ENCODE measurements at places on chromosomes 6 and 20. TPM values are rescaled to one million over a fixed set of nuclear protein-coding genes. Genes with fewer than 3 reads are reported as not detected.

- H3K36me3 ChIP-seq = no peaks in the 10 kb centered on the region
- no peaks in the 10 kb centered on the region for H3K27me3 ChIP-seq
- H3K4me1 ChIP-seq = no peaks in the 10 kb centered on the region
- DNase-seq = no peak
- H3K4me3 ChIP-seq = no peak overlapping the region
These were observed 138.4 kb downstream of the KCNQ5 start for GRCh38 chr6:72760114-72760793.

- peaks cover 40% of the 10 kb centered on the region for H3K36me3 ChIP-seq
- DNase-seq = no peak
- no peaks in the 10 kb centered on the region for H3K4me1 ChIP-seq
- H3K27me3 ChIP-seq = no peaks in the 10 kb centered on the region
- H3K27ac ChIP-seq = no peak overlapping the region
- no peak overlapping the region for H3K4me3 ChIP-seq
These were observed 44.9 kb upstream of the SCML4 start for GRCh38 chr6:107868867-107869611.

DNA sequence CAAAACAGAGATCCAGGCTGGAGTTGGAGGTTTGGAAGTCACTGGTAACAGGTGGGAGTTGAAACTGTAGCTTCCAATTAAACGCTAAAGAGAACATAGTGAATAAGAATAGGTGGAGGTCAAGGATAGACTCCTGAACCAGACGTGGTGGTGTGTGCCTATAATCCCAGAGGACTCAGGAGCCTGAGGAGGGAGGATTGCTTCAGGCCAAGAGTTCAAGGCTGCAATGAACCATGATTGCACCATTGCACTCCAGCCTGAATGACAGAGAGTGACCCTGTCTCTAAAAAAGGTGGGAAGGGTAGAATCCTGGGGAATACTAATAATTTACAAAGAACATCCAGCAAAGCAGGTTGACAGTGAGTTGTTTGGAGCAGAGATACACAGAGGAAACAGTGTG lies 13.6 kb downstream of the NRSN1 start:
- no peaks in the 10 kb centered on the region for H3K4me1 ChIP-seq
- no peaks in the 10 kb centered on the region for H3K27me3 ChIP-seq
- no peaks in the 10 kb centered on the region for H3K36me3 ChIP-seq

DNA sequence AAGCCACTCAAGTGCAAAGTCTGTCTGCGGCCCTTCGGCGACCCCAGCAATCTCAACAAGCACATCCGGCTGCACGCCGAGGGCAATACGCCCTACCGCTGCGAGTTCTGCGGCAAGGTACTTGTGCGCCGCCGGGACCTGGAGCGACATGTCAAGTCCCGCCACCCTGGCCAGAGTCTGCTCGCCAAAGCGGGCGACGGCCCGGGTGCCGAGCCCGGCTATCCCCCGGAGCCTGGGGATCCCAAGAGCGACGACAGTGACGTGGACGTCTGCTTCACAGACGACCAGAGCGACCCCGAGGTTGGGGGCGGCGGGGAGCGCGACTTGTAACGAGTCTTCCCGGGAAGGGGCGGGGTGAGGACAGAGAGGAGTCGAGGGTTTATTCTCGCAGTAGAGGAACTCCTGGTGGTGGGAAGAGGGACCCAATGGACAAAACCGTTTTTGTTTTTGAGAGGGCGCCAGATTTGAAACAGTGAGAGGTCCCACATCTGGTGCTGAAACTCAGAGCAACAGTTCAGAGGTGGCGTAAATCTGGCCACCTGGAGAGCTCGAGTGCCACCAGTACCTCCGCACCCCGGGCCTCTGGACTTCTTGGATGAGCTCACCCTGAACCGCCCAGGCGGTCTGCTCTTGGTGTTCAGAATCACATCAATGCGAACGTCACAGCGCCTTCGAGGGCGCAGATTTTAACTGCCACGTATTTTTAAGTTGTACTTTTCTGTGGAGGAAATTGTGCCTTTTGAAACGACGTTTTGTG lies 8.0 kb downstream of the PRDM13 start:
- DNase-seq = no peak
- peaks cover 20% of the 10 kb centered on the region for H3K4me1 ChIP-seq
- no peak overlapping the region for H3K27ac ChIP-seq
- peaks cover 96% of the 10 kb centered on the region for H3K27me3 ChIP-seq
- no peaks in the 10 kb centered on the region for H3K36me3 ChIP-seq

GRCh38 chr6:132011582-132011981 lies 60.4 kb upstream of the CCN2 start:
- DNase-seq = no peak
- no peaks in the 10 kb centered on the region for H3K27me3 ChIP-seq
- no peak overlapping the region for H3K27ac ChIP-seq
- H3K4me1 ChIP-seq = no peaks in the 10 kb centered on the region

- peak overlapping the region; percentile 87 for H3K4me3 ChIP-seq
- H3K27me3 ChIP-seq = no peaks in the 10 kb centered on the region
- peak overlapping the region; percentile 95 for H3K27ac ChIP-seq
- H3K4me1 ChIP-seq = peaks cover 7% of the 10 kb centered on the region
These were observed 654 bp downstream of the FAM8A1 start for GRCh38 chr6:17600527-17601385.

DNA sequence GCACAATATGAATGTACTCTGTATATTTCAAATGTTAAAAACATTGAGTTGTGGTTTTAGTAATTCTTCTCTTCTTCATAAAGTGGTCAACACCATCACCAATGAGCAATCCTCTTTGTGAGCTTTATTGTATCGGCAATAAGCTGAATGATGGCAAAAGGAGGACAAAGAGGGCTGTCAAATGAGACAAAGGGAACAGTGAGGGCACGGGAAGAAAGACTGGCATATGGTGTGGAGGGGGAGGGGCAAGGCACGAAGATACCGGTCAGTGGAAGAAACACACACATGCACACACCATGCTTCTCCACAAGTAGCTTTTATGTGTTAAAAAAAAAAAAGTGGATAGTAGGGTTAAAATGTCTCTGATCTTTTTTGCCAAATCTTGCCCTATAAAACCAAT lies 506.8 kb upstream of the CITED2 start:
- H3K4me3 ChIP-seq = no peak overlapping the region
- H3K27me3 ChIP-seq = no peaks in the 10 kb centered on the region
- peaks cover 12% of the 10 kb centered on the region for H3K4me1 ChIP-seq
- no peaks in the 10 kb centered on the region for H3K36me3 ChIP-seq
- DNase-seq = no peak
- no peak overlapping the region for H3K27ac ChIP-seq

DNA sequence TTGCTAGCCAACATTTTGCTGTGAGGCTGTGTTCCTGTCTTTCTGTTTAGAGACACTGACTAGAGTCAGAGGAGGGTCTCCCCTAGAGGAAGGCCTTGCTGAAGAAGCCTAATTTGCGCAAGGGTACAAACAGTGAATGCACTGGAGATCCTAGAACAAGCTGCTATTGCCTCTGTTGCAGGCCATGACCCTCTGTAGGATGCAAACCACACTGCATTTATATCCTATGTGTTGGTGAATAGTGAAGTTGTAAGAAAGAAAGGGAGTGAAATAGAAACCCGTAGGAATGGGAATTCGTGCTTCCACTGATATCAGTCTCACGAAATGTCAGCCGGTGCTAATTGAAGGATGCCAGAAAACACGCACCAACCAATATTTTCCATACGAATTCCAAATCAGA lies 88.2 kb downstream of the GJA1 start:
- no peaks in the 10 kb centered on the region for H3K27me3 ChIP-seq
- no peak overlapping the region for H3K4me3 ChIP-seq
- no peak for DNase-seq
- H3K27ac ChIP-seq = no peak overlapping the region
- H3K36me3 ChIP-seq = no peaks in the 10 kb centered on the region
- H3K4me1 ChIP-seq = no peaks in the 10 kb centered on the region

TBPL1 gene
- 18.7 TPM for total RNA-seq
